OCI-M1 (cell line): ENCODE measurements at places on chromosomes 11 and 22.
A peak's percentile ranks its signal among the peaks of the same experiment; 100 is the strongest.

- DNase-seq = no peak
Measured at GRCh38 chr11:123211149-123211852, 16.3 kb upstream of the CLMP start.

GRCh38 chr11:16001899-16002426, 354.4 kb downstream of the SOX6 start:
- DNase-seq = peak; percentile 26

DNA sequence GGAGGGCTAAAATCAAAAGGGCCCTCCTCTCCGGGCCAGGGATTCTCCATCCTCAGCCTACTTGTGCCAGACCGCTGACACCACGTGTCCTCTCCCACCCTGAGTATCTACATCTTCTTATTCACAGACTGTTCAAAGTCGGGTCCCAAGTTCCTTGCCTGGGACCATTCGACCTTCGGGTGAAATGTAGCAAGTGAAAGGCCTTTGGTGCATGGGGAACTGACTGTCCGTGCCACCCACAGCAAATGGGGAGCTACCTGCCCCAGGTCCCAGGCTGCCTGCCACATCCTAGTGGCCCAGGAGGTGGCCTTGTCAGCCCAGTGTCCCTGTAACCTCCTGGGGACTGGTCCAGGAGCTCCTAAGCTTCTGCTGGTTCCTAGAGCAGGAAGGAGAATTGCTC, 67.3 kb downstream of the RTL6 start:
- DNase-seq = no peak

- DNase-seq = no peak
Measured at GRCh38 chr11:119317592-119318239, 786 bp upstream of the MCAM start.

DNA sequence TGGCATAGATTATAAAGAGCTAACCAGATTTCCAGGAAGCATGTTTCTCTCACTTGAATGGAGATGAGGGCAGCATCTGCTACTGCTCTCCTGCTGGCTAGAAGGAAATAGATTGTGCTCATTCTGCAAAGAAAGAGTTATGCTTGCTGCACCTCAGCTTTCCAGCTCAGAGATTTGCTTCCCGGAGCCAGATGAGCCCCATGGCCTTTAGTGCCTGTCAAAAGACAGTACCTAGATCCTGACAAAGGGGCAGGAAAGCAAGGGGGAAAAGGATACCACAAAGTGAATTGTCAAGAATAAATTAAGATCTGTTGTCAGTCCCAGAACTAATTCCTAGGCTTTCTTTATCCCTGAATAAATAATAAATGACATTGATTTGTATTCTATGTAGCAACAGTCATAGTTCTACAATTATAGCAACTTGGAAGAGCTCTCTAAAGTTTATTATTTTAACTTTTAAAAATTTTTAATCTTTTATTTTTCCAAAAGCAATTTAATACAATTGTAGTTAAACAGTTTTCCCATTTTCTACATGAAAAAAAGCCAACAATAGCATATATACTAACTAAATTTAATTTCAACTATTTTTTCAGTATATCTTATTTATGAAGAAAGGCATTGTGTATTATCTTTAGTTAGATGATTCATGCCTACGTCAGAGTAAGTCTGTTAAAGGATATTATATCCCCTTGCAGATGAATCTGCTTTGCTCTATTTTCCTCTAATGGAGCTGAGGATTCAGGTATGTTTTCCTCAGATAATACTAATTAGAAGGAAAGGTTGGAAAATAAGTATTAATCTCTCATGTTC, 306.1 kb upstream of the DDI1 start:
- DNase-seq = no peak

DNA sequence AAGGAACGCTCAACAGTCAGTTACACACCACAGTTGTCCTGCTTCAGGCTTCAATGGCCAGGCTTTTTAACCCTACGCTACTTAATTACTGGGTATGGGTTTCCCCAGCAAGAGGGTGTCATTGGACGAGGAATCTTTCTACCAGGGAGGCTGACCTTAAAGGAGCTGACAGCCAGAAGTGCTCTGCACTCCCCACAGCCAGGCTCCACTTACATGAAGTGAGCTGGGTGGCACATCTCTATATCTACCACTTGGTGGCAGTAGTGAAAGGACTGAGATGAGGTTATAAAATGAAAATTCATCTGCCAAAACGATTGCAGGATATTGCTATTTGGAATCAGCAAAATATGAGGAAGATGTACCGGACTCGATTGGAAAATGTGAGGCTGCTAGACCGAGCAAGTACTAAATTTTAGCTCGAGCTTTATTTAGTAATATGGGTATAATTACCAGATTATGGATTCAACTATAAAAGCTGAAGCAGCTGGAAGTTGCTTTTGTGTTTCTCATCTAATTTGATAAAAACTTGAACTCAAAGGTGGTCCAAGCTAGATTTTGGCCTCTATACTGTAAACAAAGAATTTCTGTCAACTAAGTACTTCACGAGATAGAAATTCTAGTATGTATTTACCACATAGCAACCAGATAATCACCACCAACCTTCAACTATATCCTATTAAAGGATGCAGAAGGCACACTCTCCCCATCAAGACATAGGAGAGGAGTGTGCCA, 53.9 kb upstream of the CEP126 start:
- peak; percentile 61 for DNase-seq

DNA sequence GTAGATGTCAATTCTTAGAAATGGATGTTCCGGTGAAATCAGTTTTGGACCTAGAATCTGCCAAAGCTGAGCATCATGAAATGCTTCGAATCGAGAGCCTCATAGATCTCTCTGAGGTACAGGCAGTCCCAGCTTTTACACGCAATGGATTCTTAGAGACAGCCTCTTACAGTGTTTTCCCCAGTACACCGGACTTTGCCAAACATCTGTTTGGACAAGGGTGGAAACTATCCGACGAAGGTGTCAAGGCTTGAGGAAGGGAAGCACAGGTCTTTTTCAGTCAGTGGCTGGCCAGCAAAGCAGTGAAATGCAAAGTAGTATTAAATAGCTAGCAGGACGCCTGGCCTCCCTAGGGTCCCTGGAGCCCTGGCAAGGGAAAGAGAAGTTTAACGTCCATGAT, 4.9 kb downstream of the GRK3 start:
- DNase-seq = no peak

GRCh38 chr11:68293708-68294107, 18.7 kb upstream of the LRP5 start:
- DNase-seq = no peak

- DNase-seq = no peak
Measured at GRCh38 chr11:47247502-47247901, 1.1 kb downstream of the ACP2 start.

- DNase-seq = no peak
Measured at GRCh38 chr11:19753451-19754106, 40.9 kb downstream of the NAV2 start.

- DNase-seq = no peak
Measured at GRCh38 chr22:26767351-26768155, 110.2 kb downstream of the MIAT start.

GRCh38 chr11:69378303-69379141, 84.6 kb downstream of the MYEOV start:
- DNase-seq = no peak

DNA sequence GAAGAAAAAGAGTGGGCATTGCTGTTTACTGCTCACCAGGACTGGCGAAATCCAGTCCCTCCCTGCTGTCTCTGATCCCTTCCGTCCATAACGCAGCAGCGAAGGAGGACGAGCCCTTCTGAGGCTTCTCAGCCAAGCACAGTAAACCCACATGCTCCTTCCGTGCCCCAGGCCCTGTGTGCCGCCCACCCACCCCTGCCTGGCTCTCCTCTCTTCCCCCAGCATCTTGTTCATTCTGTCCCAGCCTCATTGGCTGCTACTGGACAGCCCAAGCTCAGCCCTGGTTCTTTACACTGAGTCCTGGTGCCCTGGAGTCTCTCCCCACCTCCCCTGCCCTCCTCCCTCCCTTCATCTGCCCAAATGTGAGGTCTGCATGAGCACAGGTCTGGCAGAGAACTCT, 559.7 kb downstream of the BRD1 start:
- DNase-seq = no peak

DNA sequence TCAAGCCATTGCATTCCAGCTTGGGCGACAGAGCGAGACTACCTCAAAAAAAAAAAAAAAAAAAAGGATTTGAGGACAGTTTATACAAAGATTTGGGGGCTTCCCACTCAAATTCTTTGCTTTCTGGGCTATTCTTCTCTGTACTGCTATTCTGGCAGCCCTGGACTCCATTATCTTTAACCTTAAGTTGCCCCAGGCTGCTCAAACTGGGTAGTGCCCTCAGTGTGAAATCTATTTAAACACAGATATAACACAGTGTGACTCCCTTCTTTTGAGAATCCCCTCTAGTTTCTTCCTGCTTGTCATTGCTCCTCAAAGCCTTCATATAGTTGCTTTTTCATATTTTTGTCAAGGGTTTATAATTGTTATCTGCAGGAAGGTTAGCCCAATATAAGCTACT, 49.5 kb upstream of the WEE1 start:
- DNase-seq = no peak

GRCh38 chr11:122691549-122692150, 36.1 kb downstream of the UBASH3B start:
- DNase-seq = no peak

- DNase-seq = no peak
Measured at GRCh38 chr22:45608763-45609180, 62.9 kb upstream of the ATXN10 start.

DNA sequence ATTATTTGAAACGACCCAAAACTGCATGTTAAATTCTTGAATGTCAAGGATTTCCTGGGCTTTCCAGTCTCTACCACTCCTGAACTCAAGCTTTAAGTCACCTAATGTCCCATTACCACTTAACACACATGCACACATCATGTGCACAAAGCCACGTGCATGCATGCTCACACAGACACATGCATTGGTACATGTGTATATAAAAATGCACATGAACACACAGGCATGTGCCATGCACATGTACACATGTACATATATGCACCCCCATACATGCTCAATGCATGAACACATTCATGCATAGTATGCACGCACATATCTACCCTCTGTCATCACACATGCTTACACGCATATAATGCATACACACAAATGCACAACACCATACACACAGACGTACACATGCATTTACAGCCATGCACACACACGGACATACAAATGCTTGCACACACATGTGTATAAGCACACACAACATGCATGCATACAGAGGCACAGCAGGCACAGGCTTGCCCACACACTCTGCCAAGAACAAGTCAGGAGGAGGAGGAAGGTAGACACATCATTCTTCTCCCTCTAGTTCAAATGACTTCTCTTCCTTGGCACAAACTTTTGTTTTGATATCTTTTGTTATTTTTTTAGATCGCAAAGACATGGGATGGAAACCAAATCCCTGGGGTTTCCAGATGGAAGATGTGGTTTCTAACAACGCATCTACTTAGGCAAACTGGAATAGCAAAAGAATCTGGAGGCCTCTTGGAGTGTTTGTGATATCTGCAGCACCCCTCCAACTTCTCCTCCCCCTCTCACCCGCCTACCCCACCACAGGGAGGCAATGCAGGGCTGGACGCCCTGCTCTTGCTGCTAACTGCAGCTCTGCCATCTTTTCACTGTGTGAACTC, 24.6 kb downstream of the RASD2 start:
- no peak for DNase-seq

DNA sequence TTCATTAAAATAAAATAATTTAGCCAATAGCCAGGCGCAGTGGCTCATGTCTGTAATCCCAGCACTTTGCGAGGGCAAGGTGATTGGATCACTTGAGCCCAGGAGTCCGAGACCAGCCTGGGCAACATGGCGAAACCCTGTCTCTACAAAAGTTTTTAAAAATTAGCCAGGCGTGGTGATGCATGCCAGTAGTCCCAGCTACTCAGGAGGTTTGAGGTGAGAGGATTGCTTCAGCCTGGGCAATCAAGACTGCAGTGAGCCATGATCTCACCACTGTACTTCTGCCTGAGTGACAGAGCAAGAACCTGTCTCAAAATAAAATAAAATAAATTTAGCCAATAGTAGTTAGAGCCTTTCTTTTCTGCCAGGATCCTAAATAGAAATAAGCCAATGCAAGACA, 12.2 kb downstream of the HPS5 start:
- DNase-seq = no peak

- no peak for DNase-seq
Measured at GRCh38 chr11:20045098-20045688, 115.1 kb downstream of the DBX1 start.

- DNase-seq = no peak
Measured at GRCh38 chr11:59671471-59671870, 2.6 kb upstream of the PATL1 start.

DNA sequence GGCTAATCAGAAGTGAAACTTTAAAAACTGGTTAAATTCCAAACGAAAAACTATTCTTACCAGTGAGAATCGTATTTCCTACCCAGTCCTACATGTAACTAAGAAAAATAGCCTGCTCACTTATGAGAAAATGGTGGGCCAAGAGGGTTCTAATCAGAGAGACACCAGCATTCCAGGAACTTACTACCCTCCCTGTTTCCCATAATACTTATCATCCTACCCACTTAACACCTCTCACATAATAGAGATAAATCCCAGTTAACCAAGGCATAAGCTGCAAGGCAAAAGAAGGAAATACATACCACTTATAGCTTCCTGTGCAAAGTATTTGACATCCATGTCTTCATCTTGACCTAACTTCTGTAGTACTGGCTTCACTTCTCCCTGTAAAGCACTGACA, 24.4 kb downstream of the PPP2R1B start:
- no peak for DNase-seq

GRCh38 chr11:44016131-44016530, 31.6 kb upstream of the ACCSL start:
- DNase-seq = no peak

DNA sequence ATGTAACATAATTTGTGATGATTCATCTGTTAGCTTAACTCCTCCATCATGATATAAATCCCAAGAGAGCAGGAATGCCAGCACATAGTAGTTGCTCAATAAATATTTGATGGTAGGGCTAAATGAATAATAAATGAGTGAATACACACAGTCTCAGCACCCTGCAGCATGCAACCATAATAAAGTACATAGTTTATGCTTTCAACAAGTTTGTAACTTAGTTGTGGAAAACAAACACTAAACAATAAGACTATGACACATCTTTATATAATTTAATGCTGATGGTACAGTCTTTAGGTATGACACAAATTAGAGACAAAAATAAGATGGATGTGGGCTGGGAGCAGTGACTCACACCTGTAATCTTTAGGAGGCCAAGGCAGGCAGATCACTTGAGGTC, 3.8 kb downstream of the ALKBH8 start:
- no peak for DNase-seq
